ENCODE measurements at places on chromosomes 12 and 14. TPM values are rescaled to one million over a fixed set of nuclear protein-coding genes. Genes with fewer than 3 reads are reported as not detected.

- DNase-seq = no peak
Measured at GRCh38 chr12:116236976-116237375, 40.5 kb downstream of the MED13L start.

GRCh38 chr14:22980672-22981089 is 1.7 kb downstream of the AJUBA start:
- DNase-seq = no peak

DNA sequence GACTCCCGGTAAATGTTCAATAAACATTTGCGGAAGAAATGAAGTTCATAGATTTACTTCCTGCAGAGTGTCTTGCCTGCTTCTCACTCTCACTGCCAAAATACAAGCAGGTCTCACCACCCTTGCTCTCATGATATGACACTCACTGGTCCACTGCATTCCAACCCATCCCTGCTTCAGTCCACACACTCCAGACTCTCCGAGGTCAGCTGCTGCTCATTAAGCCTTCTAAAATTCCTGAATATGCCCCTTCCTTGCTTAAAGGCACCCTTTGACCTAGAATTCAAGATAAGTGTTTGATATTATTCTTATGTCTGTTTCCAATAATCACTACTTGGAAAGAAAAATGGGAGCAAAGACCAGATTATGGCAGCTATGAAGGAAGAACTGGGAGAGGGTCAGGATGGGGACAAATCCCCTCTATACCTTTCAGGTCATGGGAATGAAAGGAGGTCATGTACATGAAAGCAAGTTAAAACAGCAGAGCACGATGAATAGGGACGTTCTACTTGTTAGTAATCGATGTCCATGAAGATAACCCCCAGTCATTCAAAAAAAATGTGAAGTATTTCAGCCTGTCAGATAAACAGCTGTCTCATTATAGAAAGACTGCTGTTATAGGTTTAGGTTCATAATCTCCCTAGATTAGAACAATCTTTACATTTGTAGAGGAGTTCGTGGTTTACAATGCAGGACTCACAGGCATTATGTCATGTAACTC is 10.5 kb upstream of the NID2 start:
- DNase-seq = no peak

- no peak for DNase-seq
Measured at GRCh38 chr12:48794870-48795269, 6.0 kb upstream of the ADCY6 start.

DNA sequence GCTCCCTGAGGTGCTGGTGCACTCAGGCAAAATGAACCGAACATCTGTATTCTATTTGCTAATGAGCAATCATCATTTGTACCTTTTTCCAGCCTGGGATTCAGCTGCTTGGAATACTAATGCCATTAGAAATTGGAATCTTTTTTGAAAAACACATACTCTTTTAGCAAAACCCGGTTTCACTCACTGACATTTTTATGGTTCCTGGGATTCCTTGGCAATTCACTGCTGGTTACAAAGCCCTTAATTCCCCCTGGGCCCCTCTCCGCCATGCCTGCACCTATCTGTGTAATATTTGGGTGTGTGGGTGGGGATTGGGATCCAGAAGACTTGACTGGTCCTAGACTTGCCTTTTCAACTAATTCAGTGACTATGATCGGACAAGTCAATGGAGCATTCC is 199.1 kb downstream of the FOXN3 start:
- no peak for DNase-seq

- no peak for DNase-seq
Measured at GRCh38 chr12:227923-228845, 14.2 kb upstream of the SLC6A12 start.

- no peak for DNase-seq
Measured at GRCh38 chr14:98144964-98145363, 1127.0 kb downstream of the BCL11B start.

- DNase-seq = peak; percentile 85
Measured at GRCh38 chr14:95527387-95528002, 7.4 kb upstream of the GLRX5 start.

- DNase-seq = no peak
Measured at GRCh38 chr14:51865953-51866747, 5.7 kb downstream of the GNG2 start.

GRCh38 chr12:5889381-5890047 is 55.5 kb downstream of the ANO2 start:
- DNase-seq = no peak

GRCh38 chr14:99791476-99792209 is 1.6 kb upstream of the EML1 start:
- DNase-seq = no peak

- DNase-seq = no peak
Measured at GRCh38 chr12:46609273-46609623, 216.5 kb downstream of the SLC38A4 start.

- DNase-seq = no peak
Measured at GRCh38 chr14:49460662-49461061, 125.5 kb downstream of the RPS29 start.

DNA sequence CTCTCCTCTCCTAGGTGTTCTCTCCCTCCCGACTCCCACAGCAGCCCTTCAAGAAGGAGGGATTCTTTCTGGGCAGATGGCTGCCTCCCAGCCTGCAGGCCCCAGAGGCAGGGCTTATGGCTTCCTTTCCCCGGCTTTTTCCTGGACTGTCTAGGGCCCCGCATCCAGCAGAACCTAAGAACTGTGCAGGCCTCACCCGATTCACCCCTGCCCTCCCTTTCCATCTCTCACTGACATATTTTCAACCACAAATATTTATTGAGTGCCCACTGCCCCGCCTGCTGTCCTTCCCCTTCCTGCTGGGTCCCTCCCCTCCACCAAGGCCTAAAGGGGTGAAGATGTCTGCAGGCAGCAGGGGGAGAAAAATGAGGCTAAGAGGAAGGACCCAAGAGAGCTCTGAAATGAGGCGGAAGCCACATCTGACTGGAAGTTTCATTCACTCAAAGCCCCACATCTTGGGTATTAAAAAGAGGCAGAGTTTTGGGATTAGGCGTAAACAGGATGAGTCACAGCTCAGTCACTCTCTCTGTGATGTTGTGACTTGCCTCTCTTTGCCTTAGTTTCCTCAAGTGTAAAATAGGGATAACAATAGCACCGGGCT is 2.9 kb downstream of the SCNN1A start:
- DNase-seq = no peak

DNA sequence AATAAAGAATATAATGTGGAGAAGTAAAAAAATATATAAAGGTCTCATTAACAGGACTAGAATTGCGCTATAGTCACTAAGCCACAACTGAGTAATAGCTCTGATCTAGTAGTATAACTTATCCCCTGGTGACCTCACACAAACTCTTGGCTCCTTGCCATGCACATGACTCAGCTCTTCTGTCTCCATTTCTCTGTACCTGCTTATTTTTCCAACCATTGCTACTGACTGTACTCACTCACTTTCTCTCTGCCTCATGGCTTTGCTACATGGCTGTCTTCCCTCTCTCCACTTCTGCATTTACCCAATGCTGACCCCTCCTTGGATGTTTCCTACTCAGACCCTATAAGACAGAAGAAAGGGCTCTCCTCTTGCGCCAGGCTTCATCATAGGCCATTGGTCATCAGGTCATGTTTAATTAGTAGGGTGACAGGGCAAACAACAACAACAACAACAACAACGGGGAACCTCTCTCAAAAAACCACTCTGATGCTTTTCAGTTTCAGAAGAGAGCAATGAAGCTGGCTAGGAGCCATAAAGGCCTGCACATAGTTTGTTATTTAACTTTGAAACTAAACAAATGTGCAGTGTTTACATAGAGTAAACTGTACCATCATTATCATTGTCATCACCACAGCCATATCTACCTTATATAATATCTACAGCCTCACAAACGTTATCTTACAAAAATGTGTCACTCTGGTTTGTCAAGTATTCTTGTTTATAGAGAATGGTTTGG is 25.6 kb upstream of the KRAS start:
- peak; percentile 72 for DNase-seq

DNA sequence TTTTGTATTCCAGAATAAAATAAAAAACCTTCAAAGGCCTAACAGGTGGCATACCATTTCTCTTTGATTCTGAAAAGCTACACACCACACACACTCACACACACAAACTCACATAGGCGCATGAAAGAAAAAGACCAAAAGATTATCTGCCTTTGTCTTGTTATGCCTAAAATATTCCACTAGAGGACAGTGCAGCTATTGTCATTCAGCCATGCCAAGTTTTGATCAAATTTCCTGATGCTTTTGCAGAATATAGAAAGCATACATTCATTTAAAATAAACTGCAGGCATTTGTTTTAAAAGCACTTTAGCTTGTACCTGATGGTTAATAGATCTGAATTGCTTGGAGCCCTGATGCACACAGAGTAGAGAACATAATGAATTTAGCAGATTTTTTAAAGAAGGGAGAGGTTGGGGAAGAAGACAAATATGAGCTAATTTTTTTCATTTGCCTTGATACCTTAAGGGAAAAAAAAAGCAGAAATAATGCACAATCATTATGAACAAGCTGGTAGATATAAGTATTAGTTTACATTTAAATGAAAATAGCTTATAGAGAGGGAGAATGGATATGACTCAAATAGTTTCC is 1766.9 kb upstream of the SEL1L start:
- DNase-seq = no peak

GRCh38 chr14:87457720-87458119 is 535.3 kb downstream of the GALC start:
- no peak for DNase-seq

- no peak for DNase-seq
Measured at GRCh38 chr12:42809226-42809625, 219.7 kb upstream of the PRICKLE1 start.

DNA sequence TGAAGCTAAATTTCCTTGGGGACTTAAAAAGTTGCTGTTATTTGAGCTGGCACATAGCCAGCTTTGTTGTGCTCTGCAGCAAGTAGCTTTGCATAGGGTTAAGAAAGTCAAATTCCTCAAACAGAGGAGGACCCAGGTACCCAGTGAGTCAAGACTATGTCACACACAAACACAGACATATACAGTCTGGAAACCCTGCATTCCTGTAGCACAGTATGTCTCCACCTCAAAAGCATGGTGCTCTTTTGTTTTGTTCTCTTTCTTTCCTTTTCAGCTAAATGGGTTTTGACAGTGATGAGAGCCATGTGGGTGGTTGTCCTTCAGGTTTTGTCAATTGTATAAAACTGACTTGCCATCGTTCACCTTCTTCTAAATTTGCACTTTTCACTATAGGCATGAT is 179.6 kb upstream of the DIO2 start:
- no peak for DNase-seq

GRCh38 chr14:98952593-98953350 is 319.2 kb downstream of the BCL11B start:
- DNase-seq = peak; percentile 12

DNA sequence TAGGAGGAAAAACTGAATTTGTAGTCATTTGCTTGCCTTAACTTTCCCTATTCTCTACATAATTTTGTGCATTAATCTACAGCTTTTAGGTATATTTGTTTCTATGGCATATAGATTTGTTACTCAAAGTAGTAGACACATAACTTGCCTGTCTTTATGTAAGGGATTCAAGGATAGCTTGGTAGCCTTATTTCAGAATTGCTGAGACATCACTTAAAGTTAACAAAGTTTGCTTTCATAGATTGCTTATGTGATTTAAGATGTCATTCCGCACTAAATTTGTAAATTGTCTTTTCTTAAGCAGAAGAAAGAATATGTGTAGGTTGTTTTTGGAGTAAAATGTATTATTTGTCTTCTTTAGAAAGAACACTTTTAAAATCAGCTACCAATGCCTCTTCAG is 477.7 kb upstream of the NOVA1 start:
- DNase-seq = no peak

- peak; percentile 63 for DNase-seq
Measured at GRCh38 chr12:124456652-124457152, 110.7 kb downstream of the NCOR2 start.

GRCh38 chr12:9708853-9709252 is 24.0 kb downstream of the CLECL1 start:
- no peak for DNase-seq

GRCh38 chr14:22524784-22525161 is 64.3 kb downstream of the DAD1 start:
- DNase-seq = no peak

DNA sequence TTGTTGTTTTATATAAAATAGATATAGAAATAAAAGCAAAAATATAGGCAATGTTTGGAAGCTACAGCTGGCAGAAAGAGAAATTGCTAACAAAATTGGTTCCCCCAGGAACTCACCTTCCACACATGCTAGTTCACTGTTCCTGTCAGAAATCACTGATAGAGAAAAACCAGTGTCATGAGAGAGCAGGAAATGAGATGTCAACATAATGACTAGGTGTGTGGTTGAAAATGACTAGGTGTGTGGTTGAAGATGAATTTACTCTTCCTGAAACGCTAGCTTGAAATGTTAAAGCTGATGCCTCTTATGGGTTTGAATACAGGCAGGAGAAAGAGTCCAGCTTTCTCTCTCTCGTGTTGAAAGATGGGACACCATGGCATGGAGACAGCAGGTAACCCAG is 216.3 kb downstream of the C12orf42 start:
- no peak for DNase-seq

DNA sequence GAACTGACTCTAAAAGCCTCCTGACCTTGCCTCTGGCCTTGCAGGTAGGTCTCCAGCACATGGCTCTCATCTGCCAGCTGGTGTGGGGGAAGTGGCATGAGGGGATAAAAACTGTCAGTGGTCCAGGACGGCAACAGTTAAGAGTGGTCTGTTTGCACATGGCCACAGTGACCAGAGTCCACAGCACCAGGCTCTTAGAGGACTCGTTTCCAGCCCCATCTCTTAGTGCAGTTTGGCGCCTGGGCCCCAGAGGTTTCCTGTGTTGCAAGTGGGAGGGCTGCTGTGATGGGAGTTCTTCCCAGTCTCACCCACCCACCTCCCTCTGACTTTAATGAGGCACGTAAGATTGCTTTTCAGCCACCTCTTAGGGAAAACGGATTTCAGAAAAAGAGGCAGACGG is 37.0 kb downstream of the APPL2 start:
- DNase-seq = no peak

TCL1A gene
- 0.31 TPM for total RNA-seq

ITPK1 gene
- total RNA-seq = 134 TPM

SPRING1 gene
- 32.2 TPM for total RNA-seq

GAS2L3 gene
- total RNA-seq = 24.0 TPM

PRH2 gene
- not detected for total RNA-seq

SUOX gene
- total RNA-seq = 30.4 TPM

DNAI7 gene
- not detected for total RNA-seq

CD163L1 gene
- total RNA-seq = 9.5 TPM

HRK gene
- 0.22 TPM for total RNA-seq

CLEC1B gene
- total RNA-seq = not detected

DHRS2 gene
- total RNA-seq = not detected

PHLDA1 gene
- total RNA-seq = 3.5 TPM

SERPINA10 gene
- 0.34 TPM for total RNA-seq

MYO1H gene
- total RNA-seq = not detected

RDH16 gene
- 0.28 TPM for total RNA-seq

LMO3 gene
- 3.6 TPM for total RNA-seq

TROAP gene
- 4.4 TPM for total RNA-seq
